ENCODE measurements at places on chromosomes 12 and 14. TPM values are rescaled to one million over a fixed set of nuclear protein-coding genes. Genes with fewer than 3 reads are reported as not detected.
A peak's percentile ranks its signal among the peaks of the same experiment; 100 is the strongest.

CFAP251 gene
- total RNA-seq: 4.0 TPM

KLRC1 gene
- total RNA-seq: 1.5 TPM

DAO gene
- 28.3 TPM for total RNA-seq

DPPA3 gene
- total RNA-seq: not detected

CPNE6 gene
- total RNA-seq: not detected

HOXC10 gene
- not detected for total RNA-seq

KCNMB4 gene
- total RNA-seq: 1.3 TPM

LRP1-AS gene
- not detected for total RNA-seq

CMKLR1 gene
- total RNA-seq: 13.7 TPM

KRT79 gene
- total RNA-seq: not detected

SCNN1A gene
- 7.7 TPM for total RNA-seq

NYNRIN gene
- 11.0 TPM for total RNA-seq

CDK17 gene
- total RNA-seq: 25.2 TPM

WASHC3 gene
- 25.3 TPM for total RNA-seq

PRB2 gene
- not detected for total RNA-seq

- no peak for DNase-seq
- no peak overlapping the region for H3K27ac ChIP-seq
- H3K27me3 ChIP-seq: no peaks in the 10 kb centered on the region
- H3K4me1 ChIP-seq: no peaks in the 10 kb centered on the region
- no peaks in the 10 kb centered on the region for H3K36me3 ChIP-seq
Observed at GRCh38 chr12:80157645-80158044, 58.3 kb downstream of the OTOGL start.

DNA sequence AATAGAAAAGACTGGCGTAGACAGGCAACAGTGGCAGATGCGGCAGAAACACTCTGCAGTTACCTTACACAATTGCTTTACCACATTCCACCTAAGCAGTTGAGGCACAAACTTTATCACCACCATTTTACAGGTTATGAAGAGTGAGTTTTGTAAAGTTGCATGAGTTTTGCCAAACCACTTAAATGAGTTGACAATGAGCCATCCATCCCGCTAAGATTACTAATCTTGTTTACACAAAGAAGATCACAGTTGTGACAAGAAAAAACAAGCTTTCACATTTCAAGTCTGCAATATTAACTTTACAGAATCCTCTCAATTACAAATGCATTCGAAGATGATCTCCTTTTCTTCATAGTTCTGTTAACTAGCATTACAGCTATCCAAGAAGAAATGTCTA is 1.8 kb downstream of the TMCC3 start:
- H3K27me3 ChIP-seq: no peaks in the 10 kb centered on the region
- H3K4me1 ChIP-seq: peaks cover 2% of the 10 kb centered on the region
- H3K36me3 ChIP-seq: no peaks in the 10 kb centered on the region

GRCh38 chr12:26239122-26239851 is 43.9 kb downstream of the SSPN start:
- DNase-seq: no peak
- no peaks in the 10 kb centered on the region for H3K4me1 ChIP-seq
- no peak overlapping the region for H3K27ac ChIP-seq
- no peak overlapping the region for H3K4me3 ChIP-seq
- H3K36me3 ChIP-seq: no peaks in the 10 kb centered on the region

- H3K27me3 ChIP-seq: no peaks in the 10 kb centered on the region
- no peak overlapping the region for H3K27ac ChIP-seq
- H3K36me3 ChIP-seq: no peaks in the 10 kb centered on the region
Observed at GRCh38 chr12:2152134-2152533, 99.3 kb downstream of the CACNA1C start.

DNA sequence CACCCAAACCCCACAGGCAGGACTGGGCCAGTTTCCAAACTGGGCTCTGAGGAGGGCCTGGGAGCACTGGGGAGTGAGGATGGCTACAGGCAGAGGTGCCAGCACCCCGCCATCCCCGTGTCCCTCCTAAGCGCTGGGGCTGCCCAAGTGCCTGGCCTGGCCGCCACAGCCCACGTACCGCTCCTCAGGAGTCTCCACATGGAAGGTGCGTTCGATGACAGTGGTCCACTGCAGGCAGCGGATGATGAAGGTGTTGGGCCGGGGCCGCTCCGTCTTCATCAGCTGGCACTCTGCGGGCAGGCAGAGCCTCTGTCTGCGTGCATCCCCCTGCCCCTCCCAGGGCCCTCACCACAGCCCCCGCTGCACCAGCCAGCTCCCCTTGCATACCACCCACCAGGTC is 19.1 kb downstream of the AKT1 start:
- no peaks in the 10 kb centered on the region for H3K27me3 ChIP-seq
- peaks cover 15% of the 10 kb centered on the region for H3K36me3 ChIP-seq
- H3K27ac ChIP-seq: no peak overlapping the region
- no peaks in the 10 kb centered on the region for H3K4me1 ChIP-seq
- DNase-seq: no peak
- no peak overlapping the region for H3K4me3 ChIP-seq

DNA sequence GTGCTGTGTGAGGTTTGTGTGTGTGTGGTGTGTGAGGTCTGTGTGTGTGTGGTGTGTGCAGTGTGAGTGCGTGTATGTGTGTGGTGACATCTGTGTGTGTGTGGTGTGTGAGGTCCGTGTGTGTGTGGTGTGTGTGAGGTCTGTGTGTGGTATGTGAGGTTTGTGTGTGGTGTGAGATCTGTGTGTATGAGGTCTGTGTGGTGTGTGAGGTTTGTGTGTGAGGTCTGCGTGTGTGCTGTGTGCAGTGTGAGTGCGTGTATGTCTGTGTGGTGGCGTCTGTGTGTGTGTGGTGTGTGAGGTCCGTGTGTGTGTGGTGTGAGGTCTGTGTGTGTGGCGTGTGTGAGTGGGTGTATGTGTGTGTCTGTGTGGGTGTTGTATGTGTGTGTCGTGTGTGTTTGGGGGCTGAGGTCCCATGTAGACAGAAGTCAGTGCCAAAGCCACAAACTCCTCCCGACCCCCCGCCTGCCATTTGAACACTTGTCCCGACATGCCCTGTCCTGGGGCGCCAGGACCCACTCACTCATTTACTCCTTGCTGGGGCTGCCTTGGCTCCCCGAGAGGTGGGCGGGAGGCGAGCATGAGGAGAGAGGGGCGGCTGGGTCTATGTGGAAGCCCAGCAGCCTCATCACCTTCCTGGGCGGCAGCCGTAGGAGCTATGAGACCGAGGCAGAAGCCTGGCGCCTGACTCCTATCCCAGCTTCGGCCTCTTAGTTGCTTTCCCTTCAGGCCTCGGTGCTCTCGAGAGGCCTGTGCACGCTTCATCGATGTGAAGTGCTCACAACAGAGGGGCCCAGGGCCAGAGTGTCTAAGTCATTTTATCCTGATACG is 20.5 kb downstream of the RILPL1 start:
- H3K36me3 ChIP-seq: peaks cover 2% of the 10 kb centered on the region
- no peak overlapping the region for H3K27ac ChIP-seq
- H3K27me3 ChIP-seq: no peaks in the 10 kb centered on the region
- no peak overlapping the region for H3K4me3 ChIP-seq
- no peak for DNase-seq

DNA sequence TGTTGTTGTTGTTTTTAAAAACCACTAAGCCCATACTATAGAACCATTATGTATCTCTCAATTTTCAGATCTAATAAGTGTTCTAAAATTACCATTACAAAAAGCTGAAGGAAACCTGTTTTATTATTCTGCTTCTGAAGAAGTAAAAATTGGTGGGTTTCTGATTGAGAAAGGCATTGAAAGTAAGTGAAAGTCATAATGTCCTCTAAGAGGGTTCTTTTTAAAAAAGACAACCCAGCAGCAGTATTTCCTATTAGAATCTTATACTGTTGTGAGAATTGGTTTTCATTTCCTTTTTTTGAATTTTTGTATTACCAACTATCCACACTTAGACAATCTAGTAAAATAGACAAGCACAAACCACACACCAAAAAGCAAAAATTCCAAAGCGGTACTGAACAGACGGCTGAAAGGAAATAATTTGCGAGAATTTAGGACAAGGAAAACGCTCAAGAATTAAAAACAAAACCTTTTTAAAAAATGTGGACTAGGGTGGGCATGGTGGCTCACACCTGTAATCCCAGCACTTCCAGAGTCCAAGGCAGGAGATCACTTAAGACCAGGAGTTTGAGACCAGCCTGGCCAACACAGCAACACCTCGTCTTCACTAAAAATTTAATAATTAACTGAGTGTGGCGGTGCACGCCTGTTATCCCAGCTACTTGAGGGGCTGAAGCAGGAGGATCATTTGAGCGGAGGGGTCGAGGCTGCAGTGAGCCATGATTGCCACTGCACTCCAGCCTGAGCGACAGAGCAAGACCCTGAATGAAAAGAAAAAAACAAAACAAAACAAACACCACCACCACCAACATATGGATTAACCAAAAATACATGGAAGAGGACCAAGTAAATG is 66.7 kb upstream of the AP4S1 start:
- no peak overlapping the region for H3K4me3 ChIP-seq
- H3K36me3 ChIP-seq: peaks cover 1% of the 10 kb centered on the region
- no peaks in the 10 kb centered on the region for H3K27me3 ChIP-seq
- no peak overlapping the region for H3K27ac ChIP-seq

DNA sequence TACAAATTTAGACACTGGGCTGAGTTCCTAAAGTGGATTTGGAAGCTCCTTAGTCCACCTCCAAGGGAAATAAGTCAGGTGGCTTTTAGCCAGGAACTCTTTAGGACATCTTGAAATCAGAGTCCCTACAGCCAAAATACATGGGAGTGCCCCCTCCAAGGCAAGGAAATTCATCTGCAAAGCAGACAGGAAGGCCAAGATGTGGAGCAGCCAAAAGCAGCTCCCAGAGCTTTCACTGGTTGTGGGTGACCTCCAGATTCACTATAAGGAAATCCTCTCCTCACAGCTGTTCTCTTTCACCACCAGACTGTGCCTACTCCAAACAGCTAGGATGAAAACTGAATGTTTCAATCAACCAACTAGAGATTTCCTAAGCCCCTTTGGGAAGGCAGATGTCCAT is 6.6 kb downstream of the TTC9 start:
- no peak overlapping the region for H3K4me3 ChIP-seq
- DNase-seq: no peak
- H3K27ac ChIP-seq: no peak overlapping the region
- H3K36me3 ChIP-seq: no peaks in the 10 kb centered on the region
- no peaks in the 10 kb centered on the region for H3K27me3 ChIP-seq

- no peaks in the 10 kb centered on the region for H3K4me1 ChIP-seq
- H3K27me3 ChIP-seq: no peaks in the 10 kb centered on the region
- H3K4me3 ChIP-seq: no peak overlapping the region
- no peak overlapping the region for H3K27ac ChIP-seq
Observed at GRCh38 chr12:29771786-29772185, 12.0 kb downstream of the TMTC1 start.

DNA sequence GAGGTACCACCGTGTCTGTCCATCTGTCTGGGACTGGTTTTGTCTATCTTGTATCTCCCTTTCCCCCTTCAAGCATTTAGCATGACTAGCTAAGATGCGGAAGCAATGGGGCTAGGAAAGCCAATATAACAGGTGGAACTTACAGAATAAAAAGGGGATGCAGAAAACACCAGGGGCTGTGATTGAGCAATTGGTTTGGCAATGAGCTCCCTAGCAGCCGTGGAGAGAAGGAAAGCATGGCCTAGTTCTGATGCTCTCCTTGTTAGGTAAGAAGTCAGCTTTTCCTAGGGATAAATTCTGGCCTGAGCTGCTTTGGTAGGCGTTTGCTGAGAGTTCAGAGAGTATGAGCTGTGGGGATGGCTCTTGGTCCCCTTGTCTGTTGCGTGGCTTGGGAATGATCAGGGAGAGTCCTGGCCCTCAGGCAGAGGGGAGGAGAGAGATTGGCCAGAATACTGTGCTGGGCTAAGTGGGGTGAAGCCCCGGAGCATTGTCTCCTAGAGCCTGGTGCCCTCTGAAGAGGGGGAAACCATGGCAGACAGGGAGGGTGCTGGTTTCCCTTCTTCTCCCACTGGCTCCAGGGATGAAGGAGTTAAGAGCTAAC is 7.1 kb downstream of the SETD1B start:
- H3K4me3 ChIP-seq: peak overlapping the region; percentile 69
- H3K36me3 ChIP-seq: peaks cover 20% of the 10 kb centered on the region
- peaks cover 72% of the 10 kb centered on the region for H3K4me1 ChIP-seq
- H3K27me3 ChIP-seq: no peaks in the 10 kb centered on the region

DNA sequence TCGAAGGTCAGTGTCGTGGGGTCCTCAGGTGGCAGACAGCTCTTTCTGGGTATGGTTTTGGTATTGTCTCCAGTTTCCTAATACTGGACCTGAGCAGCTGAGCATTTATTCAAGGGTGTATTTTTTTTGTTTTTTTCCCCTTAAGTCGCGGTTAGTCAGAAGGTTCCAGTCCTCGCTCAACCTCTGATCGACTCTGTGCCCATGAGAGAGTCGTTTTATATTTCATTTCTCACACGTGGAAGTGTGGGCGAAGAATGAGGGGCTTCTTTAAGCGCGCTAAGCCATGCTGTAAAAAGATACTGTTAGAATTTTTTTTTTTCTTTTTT is 499 bp downstream of the MIPOL1 start:
- H3K4me1 ChIP-seq: peaks cover 4% of the 10 kb centered on the region
- H3K27ac ChIP-seq: peak overlapping the region; percentile 77
- DNase-seq: no peak
- H3K4me3 ChIP-seq: peak overlapping the region; percentile 71

GRCh38 chr12:20426957-20427356 is 58.6 kb downstream of the PDE3A start:
- no peak overlapping the region for H3K4me3 ChIP-seq
- H3K36me3 ChIP-seq: no peaks in the 10 kb centered on the region
- H3K27ac ChIP-seq: no peak overlapping the region
- no peak for DNase-seq
- no peaks in the 10 kb centered on the region for H3K27me3 ChIP-seq

GRCh38 chr12:39412210-39412609 is 30.7 kb downstream of the KIF21A start:
- no peaks in the 10 kb centered on the region for H3K27me3 ChIP-seq
- no peak for DNase-seq

- H3K4me3 ChIP-seq: no peak overlapping the region
- no peaks in the 10 kb centered on the region for H3K27me3 ChIP-seq
- H3K36me3 ChIP-seq: peaks cover 2% of the 10 kb centered on the region
- no peak for DNase-seq
- no peak overlapping the region for H3K27ac ChIP-seq
Observed at GRCh38 chr14:77310026-77310425, 10.7 kb downstream of the POMT2 start.

GRCh38 chr12:62900686-62901272 is 34.2 kb downstream of the PPM1H start:
- peaks cover 7% of the 10 kb centered on the region for H3K4me1 ChIP-seq
- H3K27me3 ChIP-seq: no peaks in the 10 kb centered on the region
- no peak overlapping the region for H3K4me3 ChIP-seq
- H3K27ac ChIP-seq: no peak overlapping the region

- H3K4me1 ChIP-seq: peaks cover 14% of the 10 kb centered on the region
- DNase-seq: no peak
- H3K4me3 ChIP-seq: peak overlapping the region; percentile 62
- no peaks in the 10 kb centered on the region for H3K36me3 ChIP-seq
Observed at GRCh38 chr14:60981633-60982455, 799 bp downstream of the SLC38A6 start.

- H3K36me3 ChIP-seq: no peaks in the 10 kb centered on the region
- DNase-seq: no peak
- no peaks in the 10 kb centered on the region for H3K4me1 ChIP-seq
- no peak overlapping the region for H3K4me3 ChIP-seq
Observed at GRCh38 chr14:93967637-93968250, 8.6 kb downstream of the ASB2 start.
